Cerebellar nuclear complex (tissue), 1 donor: ENCODE measurements at places on chromosomes 1 and 21.

DNA sequence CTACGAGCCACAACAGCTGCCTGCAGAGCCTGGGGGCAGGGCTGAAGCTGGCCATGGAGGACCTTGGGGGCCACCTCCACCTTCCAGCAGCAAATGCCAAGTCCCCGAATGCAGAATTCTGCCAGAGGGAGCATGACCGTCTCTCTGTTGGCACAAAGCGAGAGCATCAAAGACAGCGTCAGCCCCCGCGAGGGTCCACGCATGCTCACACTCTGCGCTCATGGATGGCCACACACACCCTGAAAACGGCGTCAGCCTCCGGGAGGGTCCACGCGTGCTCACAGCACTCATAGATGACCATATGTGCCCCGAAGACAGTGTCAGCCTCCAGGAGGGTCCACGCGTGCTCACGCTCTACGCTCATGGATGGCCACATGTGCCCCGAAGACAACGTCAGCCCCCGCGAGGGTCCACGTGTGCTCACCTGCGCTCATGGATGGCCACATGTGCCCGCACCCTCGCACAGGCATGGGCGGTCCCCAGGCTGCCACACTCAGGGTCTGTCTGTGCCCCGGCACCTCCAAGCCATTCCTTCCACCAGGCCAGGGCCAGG is 46.5 kb downstream of the MORN1 start:
- DNase-seq: no peak

- DNase-seq: no peak
Measured at GRCh38 chr21:18007121-18007520, 188.0 kb upstream of the C21orf91 start.

DNA sequence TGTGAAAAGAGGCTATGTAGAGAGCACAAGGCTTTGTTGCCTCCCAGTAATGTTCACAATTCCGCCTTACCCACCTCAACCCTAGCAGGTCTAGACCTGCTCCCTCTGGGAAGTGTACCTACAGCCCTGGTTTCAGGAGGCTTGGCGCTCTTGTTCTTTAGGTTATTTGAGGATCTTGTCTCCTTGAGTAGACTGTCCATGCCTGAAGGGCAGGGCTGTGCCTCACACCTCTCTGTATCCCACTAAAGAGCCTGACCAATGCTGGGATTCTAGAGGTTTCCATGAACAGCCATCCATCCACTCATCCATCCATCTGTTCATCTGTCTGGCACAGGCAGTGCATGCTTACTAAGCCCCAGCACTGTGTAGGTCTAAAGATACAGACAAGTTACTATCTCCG is 1.0 kb downstream of the RAB7B start:
- no peak for DNase-seq

- no peak for DNase-seq
Measured at GRCh38 chr1:230832476-230832875, 35.8 kb downstream of the C1orf198 start.

DNA sequence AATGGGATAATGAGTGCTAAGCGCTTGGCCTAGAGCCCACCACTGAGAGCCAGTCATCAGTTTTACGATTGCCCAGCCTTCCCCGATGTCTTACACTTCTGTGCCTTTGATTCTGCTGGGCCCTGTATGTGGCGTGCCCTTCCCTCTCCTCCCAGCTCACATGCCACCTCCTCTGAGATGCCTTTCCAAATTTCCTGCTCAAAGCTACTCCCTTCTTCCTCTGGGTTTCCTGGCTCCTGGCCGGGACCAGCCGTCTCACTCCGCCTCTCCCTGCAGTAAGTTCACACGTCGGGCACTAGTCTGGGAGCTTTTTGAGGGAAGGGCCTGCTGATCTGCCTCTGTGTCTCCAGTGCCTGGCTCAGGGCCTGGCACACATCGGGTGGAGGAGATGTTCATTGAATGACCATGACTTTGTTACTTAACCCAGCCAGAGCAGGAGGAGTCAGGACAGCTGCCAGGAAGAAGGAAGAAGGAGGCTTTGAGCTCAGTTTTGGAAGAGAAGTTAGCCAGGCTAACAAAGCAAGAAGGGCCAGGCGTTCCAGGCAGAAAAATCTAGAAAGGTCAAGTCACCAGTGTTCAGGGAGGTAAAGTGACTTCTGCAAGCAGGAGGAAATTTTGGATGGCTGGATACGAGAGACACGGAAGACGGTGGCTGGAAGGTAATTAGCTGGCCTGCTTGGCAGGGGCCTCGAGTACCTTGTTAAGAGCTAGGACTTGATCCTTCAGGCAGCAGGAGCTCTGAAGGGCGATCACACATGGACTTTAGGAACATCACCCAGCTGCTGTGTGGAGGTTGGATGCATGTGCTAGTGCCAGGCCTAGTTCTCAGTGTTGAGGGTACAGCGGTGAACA is 63.6 kb downstream of the EPHB2 start:
- no peak for DNase-seq

DNA sequence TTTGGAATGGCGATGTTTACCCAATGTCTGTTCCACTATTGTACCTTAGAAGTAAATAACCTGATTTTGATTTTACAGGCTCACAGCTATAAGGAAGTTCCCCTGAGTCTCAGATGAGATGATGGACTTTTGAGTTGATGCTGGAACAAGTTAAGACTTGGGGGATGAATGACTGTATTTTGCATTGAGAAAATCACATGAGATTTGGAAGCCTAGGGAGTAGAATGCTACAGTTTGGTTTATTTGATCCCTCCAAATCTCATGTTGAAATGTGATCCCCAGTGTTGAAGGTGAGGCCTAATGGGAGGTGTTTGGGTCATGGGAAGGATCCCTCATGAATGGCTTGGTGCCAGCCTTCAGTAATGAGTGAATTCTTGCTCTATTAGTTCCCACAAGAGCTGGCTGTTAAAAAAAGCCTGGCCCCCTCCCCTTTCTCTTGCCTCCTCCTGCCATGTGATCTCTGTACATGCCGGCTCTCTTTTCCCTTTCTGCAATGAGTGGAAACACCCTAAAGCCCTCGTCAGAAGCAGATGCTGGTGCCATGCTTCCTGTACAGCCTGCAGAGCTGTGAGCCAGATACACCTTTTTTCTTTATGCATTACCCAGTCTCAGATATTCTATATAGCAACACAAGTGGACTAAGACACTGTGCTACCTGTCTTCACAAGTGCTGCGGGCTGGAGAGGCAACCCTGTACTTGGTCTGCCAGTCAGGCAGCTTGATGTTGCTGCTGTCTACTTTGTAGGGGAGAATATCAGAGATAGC is 77.0 kb upstream of the TLR5 start:
- no peak for DNase-seq

DNA sequence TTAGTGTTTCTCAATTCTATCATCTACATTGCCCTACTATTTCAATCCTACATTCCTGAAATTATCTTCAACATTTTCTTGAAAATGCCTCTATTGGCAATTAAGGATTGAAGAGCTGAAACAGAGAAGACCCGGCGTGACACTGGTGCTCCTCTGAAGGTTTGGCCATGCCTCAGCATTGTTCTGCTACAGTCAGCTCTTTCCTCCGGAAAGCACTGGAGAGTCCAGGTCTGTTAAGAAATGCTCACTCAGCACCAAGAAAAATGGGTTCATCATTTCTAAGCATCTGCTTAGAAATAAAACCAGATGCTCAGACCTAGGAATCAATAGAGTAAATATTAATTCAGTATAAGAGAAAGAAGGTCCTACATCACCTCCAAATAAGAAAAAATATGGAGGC is 58.8 kb downstream of the WARS2 start:
- no peak for DNase-seq

DNA sequence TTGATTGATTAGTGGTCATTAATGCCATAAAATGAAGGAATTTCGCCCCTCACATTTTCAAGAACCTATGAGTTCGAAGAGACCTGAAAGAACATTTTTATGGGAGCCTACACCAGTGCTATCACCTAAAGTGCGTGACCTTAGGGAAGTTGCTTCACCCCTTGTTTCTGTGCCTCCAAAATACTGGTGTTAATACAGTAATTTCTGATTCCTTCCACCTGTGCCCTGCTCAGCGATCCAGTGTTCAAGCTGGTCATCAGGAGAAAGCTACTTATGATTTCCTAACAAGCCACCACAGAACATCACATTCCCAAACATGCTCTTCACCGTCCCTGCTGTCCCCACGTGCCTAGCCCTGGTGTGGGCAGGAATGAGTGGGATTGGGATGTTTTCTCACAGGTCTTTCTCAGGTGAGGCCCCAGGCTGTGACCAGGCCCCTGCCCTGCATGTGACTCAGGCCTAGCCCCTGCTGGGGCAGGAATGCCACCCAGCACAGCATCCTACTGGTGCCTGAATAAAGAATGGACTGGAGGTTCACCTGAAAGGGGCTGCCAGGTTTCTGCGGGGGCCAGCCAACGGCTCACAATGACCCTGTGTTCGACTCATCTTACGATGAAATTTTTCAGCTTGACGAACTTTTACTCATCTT is 60.3 kb downstream of the CD247 start:
- no peak for DNase-seq

DNA sequence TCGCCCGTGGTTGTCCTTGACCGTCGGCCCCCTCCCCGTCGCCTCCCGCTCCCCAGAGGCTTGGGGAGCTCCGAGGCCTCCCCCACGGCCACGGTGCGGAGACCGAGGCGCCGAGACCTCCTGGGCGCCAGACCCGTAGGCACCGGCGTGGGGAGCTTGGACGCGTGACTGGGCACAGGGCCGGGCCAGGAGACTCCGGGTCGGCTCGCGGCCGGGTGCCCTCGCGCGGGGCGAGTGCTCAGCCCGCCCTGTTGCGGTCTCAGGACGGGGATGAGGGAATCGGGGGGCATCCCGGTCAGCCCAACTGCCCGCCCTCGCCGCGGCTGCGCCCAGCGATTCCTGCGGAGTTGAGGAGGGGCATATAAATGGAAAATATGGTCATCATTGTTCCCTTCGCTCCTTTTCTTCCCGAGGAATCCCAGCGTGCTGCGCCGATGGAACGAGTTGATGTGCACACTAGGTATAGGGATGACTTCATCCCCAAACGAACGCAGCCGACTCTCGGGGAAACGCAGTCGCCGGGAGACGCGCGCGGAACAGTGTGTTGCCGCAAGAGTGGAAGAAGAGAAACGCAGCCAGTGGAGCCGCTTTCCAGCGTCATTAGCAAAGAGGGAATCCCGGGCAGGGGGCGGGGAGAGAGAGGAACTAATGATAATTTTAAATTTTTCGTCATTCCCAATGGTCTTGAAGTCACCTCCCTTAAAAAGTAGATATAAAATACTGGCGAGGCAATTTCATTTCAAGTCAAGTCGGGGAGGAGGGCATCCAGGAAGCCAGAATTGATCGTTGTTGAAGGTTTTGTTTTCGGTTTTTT is 747 bp upstream of the ENAH start:
- DNase-seq: peak; percentile 28

DNA sequence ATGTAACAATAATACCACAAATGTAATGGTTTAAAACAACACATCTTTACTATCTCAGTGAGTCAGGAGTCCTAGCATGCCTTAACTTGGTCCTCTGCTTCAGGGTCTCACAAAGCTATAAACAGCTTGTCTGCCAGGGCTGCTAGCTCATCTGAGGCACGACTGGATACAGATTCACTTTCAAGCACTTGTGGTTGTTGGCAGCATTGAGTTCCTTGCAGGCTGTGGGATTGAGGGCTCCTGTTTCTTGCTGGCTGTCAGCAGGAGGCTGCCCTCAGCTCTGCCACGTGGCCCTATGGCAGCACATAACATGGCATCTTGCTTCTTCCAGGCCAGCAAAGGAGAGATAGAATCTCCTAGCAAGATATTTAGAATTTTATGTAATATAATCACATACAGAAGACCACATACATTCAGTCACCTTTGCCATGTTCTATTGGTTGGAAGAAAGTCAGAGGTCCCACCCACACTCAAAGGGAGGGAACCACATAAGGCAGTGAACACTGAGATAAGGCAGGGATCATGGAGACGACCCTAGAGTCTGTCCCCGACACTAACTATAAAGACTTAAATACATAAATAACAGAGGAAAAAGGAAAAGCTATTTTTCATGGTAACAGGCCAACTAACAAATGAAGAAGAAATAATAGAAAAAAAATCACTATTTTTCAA is 18.9 kb upstream of the IPP start:
- no peak for DNase-seq
